ENCODE measurements at places on chromosomes 4 and X.

DNA sequence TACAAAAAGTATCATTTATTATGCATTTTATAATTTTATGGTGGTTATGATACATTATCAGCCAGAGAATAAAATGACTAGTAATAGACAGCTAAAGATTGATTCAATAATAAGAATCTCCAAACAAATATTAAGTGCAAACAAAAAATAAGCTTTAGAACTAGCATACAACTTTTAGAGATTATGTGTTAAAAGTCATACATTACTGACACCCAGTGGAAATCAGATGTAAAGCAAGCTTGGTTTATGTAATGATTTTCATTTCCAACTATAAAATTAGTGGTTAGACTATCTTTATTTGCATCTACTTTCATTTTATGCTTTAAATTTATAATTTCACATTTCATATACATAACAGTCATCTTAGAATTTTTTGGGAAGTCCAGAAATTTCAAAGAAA is 57.7 kb downstream of the IL13RA2 start:
- DNase-seq = no peak

DNA sequence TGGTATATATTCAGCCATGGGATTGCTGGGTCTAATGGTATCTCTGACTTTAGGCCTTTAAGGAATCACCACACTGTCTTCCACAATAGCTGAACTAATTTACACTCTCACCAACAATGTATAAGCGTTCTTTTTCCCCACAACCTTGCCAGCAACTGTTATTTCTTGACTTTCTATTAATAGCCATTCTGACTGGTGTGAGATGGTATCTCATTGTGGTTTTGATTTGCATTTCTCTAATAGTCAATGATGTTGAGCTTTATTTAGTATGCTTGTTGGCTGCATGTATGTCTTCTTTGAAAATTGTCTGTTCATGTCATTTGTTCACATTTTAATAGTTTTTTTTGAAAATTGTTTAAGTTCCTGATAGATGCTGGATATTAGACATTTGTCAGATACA is 235.2 kb downstream of the HEPH start:
- DNase-seq = no peak

DNA sequence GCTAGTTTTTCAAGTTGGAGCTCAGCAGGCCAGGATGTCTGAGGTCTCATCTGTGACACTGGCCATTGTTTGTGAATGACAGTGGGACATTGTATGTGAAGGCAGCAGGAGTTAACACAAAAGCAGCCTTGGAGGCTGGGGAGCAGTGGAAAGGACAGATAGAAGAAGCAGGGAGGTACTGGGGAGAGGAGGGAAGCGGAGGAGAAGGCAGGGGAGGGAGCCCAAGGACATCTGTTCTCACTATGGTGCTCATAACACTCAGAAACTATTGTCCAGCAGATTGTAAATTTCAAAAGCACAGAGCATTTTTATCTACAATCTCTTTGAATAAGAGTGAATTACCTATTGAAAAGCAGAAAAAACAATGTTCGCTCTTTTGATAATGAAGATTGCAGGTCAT is 253.6 kb upstream of the DIPK2B start:
- no peak for DNase-seq

GRCh38 chr4:21792736-21793135 is 155.8 kb downstream of the KCNIP4 start:
- DNase-seq = no peak

DNA sequence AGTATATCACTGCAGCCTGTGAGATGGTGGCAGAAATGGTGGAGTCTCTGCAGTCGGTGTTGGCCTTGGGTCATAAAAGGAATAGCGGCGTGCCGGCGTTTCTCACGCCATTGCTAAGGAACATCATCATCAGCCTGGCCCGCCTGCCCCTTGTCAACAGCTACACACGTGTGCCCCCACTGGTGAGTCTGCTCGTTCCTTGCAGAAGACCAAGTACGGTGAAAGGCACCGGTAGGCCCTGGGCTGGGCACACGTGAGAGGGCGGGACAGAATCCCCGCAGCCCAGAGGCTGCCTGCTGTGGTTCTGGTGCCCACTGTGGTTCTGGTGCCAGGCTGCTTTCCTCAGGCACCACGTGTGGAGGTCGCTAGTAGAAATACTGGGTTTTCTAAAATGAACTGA is 31.2 kb upstream of the MSANTD1 start:
- no peak for DNase-seq

- DNase-seq = no peak
These were observed 47.9 kb downstream of the RBPJ start for GRCh38 chr4:26368685-26369084.

- no peak for DNase-seq
These were observed 5.9 kb upstream of the FAM184B start for GRCh38 chr4:17787315-17787714.

GRCh38 chr4:81704461-81704860 is 232.8 kb upstream of the RASGEF1B start:
- no peak for DNase-seq

- no peak for DNase-seq
These were observed 202.6 kb downstream of the PCDH19 start for GRCh38 chrX:100207331-100208024.
